ENCODE measurements at places on chromosomes 16 and 17.
A peak's percentile ranks its signal among the peaks of the same experiment; 100 is the strongest.

- no peak for DNase-seq
Observed at GRCh38 chr17:45826919-45827588, 17.6 kb upstream of the SPPL2C start.

- DNase-seq = no peak
Observed at GRCh38 chr17:6787081-6787693, 11.2 kb downstream of the FBXO39 start.

- DNase-seq = no peak
Observed at GRCh38 chr16:8854298-8854948, 14.4 kb downstream of the CARHSP1 start.

DNA sequence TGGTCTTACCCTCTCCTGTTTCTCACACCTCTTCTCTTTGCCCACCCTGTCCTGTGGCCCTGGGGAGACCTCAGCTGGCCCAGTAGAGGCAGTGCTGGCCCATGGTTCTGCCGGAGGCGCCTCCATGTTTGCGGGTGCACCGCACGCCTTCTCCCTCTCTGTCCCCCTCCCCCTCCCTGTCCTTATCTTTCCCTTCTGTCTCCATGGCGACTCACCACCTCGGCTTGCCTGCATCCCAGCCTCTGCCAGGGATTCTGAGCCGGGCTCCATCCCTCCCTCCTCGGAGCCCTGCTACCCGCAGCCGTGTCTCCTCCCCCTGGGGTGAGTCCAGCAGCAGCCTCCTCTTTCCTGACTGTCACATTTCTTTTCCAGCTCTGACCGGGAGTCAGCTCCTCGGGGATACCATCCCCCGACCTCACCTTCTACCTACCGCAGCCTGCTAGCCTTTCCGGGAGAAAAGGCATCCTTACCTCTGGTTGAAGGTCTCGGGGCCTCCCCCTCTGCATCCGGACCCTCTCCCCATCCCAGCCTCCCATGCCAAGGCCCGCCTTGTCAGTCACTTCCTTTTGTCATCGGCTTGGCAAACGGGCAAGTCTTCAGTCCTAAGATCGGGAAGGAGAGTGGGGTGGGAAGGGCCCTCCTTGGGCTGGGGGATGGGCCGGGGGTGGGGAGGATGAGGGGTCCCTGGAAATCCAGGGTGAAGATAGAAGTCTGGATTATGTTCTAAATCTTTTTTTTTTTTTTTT is at the start of gene RNF112:
TSS of gene RNF112 (plus strand) at position 358 of the 746 bp plus-strand sequence. CDS start at position 535, 177 bp downstream.
- peak; percentile 72 for DNase-seq

DNA sequence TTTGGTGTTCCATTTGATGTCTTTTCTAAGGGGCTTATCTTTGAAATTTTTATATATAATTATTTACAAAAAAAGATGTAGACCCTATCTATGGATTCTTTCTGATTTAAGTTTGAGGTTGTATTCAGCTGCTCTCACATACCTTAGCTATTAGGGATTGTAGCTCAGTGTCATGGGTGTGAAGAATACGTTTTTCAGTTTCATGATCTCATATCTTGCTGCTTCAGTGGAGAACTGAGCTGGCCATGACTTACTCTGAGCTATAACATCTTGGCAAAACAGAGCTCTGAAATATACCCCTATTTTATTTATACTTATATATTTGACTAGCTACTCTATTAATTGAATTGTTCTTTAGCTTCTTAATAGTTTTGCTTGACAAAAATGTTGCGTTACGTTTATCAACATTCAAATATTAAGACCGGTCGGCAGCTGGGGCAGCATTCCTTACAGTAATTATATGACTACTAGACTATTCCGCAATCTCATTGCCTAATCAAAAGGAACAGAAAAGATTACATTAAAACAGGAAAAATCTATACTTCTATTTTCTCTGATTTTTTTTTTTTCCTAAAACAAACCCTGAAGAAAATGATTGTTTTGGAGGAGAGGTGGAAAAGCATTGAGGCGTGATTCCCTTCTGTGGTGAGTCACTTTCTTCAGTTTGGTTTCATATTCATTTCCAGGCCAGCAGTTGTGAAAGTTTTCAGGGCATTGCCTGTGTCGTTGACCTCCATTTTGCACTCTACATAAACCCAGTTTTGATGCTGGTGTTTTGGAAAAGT is 24.1 kb upstream of the KRT24 start:
- no peak for DNase-seq

DNA sequence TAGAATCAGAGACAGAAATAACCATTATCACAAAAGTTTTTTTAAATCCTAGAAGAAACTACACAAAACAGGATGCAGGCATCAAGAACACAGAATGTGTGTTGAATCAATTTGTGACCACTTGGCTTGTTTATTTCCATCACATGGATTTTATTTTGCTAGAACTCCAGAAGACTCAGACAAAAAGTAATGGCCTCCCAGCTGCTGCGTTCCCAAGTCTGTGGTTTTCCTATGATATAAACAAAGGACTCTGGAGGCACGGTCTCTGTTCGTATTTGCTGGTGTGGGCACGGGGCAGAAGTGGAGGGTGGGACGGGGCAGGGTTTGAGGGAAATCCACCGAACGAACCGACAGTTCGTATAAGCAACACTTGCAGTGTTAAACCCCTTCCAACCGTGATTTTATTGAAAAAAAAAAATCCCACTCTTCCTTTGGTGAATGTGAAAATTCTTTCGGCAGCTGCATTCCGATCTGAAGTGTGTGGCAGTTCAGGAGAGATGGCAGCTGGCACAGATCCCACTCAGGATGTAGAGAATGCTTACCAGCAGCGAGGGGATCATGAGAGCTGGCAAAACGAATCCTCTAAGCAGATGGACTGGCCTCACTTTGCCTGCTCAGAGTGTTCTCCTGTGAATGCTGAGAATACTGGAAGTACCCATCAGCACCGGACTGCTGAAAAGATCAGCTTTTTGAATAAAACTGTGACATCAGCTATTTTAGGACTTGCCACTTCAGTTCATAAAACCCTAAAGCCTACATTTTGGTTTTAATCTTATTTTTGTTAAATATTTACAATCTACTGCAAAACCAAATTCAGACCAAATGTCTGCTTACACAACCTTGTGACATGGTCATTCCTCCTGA is 165.2 kb downstream of the VPS53 start:
- no peak for DNase-seq

DNA sequence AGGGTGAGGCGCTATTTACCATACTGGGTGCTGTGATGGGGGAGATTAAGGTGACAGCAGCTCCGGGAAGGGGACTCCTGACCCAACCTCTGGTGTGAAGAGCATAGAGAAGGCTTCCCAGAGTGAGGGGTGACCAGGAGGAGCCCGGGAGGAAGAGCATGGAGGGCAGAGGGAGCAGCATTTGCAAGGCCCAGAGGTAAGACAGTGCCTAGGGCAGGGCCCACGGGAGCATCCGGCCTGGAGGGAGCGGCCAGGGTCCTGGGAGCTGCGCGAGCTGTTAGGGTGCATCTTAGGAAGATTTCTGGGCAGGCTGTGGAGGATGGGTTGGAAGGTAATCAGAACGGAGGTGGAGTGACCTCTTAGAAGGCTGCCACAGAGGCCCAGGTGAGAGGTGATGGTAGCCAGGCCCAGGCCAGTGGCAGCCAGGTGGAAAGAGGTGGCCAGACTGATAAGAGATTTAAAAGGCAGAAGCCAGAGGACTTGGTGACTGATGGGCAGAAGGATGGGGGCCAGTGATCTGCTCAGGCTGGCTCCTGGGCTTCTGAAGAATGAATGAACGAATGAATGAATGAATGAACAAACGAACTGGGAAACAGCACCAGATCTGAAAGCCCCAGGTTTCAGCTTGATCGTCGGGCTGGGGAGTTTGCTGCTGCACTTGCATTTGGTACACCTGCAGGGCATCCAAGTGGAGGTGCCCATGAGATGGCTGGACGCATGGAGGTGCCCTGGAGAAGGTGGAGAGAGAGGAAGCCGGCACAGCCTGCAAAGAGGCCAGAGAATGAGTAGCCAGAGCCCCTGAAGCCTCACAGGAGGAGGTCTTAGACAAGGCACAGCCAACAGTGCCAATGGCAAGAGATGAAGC is 13.0 kb upstream of the TMEM92 start:
- no peak for DNase-seq

GRCh38 chr16:74775255-74775654 is 635 bp upstream of the FA2H start:
- no peak for DNase-seq

GRCh38 chr17:13484020-13484419 is 117.7 kb downstream of the HS3ST3A1 start:
- no peak for DNase-seq

GRCh38 chr17:43006639-43007551 is at the start of gene IFI35:
IFI35 (plus strand) TSS chr17:43006784; CDS start chr17:43006948, 164 bp downstream.
- DNase-seq = peak; percentile 80

- peak; percentile 81 for DNase-seq
Observed at GRCh38 chr17:66123163-66123562, 68.8 kb downstream of the CEP112 start.

DNA sequence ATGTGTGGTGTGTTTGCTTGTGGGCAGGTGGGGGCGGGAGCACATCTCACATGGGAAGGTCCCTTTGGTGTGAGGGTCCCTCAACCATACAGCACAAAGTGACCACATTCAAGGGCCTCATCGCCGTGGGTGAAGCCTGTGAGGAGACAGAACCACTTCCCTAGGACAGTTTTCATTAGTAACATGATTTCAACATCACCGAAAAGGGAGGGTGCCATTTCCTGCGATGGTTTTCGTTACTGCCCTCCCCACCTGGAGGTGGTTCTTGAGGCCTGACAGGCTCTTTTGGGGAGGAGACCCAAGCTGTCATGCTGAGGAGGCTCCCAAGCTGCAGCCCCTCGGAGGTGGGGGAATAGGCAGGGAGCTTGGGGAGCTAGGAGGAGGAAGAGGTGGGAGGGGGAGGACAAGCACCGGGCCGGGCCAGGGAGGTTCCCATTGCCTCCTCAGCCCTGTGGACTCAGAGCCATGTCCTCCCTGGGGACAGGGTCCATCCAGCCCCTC is 9.5 kb downstream of the CD300LB start:
- no peak for DNase-seq

DNA sequence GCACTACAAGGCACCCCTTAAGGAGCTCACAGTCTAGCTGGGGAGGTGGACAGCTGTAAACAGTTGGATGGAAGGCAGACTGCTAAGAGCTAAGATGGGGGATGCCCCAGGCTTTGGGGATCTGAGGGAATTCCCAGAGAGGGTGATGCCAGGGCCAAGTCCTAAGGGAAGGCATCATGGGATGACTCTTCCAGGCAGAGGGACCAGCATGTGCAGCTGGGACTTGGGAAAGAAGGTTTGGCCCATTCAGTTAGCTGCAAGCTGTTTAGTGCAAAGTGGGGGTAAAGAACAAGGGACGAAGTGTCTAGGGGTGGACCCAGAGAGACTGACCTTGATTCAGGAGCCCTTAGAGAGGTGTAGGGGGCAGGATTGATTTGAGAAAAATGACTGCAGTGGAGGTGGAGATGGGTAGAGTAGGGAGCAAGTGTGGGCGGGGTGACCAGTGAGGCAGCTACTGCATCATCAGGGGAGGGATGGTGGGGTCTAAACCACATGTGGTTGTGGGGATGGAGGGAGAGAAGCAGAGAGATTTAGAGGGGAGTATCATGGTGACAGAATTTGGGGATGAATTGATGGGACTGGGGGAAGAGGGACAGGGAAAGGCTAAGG is 27.1 kb upstream of the PHF12 start:
- DNase-seq = no peak

GRCh38 chr16:17926866-17927399 is 409.6 kb downstream of the NPIPA8 start:
- DNase-seq = peak; percentile 3

GRCh38 chr17:57424777-57425188 is 168.5 kb downstream of the MSI2 start:
- peak; percentile 57 for DNase-seq

DNA sequence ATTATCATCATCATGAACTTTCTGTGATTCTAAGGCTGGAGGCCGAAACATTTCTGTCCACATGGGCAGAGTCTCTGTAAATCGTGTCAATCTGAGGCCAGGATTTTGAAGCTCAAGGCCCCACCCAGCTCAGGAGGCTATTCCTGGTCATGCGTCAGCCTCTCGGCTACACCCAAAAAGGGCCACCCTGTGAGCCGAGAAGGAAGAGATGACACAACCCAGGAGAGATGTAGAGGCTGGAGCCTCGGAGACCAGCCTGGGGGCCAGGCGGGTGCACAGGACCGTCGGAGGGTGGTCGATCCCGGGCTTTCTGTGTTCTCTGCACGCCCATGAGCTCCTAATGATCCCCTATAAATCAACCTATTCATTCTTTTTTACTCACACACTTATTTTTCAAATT is 1.1 kb upstream of the CACNG1 start:
- DNase-seq = no peak

DNA sequence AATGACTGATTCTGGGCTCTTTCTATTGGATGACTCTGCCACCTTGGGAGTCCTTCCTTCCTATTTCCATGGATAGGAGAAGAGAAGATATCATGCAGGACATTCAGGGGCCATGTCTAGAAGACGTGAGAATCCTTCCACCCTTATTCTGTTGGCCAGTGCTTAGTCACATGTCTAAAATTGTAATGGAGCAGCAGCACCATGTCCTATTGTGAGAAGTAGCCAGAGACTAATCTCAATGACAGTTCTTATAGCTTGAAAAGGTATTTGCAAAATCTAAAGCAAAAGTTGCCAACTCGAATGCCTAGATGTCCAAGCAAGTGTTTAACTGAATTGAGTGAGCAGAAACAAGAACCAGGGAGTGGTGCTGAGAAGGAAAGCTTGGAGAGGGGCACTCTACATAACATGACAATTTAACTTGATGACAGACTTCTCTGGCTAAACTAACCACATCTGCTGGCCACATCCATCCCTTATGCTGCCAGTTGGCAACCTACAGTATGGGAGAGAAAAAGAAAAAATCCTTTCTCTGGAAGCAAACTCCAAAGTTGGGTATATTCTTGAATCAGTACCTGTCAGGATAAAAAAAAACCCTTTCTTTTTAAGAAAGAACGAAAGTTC is 225.7 kb downstream of the CDH13 start:
- DNase-seq = no peak

- DNase-seq = peak; percentile 26
Observed at GRCh38 chr16:4081047-4081446, 35.2 kb downstream of the ADCY9 start.

DNA sequence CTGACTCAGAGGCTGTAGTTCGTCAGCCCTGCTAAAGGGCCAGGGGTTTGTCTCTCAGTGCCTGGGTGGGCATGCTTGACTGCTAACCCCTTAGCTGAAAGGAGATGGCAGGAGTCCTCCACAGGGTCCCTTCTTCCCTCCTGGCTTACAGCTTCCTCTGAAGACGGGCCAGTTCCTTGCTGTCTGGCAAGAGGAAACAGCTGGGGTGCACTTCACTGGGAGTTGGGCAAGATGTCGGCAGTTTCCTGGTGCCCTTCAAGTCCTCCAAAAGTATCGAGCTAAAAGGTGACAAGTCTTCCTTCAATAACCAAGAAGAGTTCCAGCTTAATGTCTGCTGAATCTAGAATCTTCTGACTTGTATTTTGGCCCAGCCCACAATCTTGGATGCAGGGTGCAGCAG is 23.4 kb downstream of the NUP85 start:
- DNase-seq = no peak

GRCh38 chr16:80100846-80101451 is 439.8 kb upstream of the DYNLRB2 start:
- no peak for DNase-seq

- DNase-seq = no peak
Observed at GRCh38 chr17:80414508-80414802, 512 bp upstream of the ENDOV start.

- DNase-seq = no peak
Observed at GRCh38 chr16:17724242-17724898, 253.6 kb upstream of the XYLT1 start.

GRCh38 chr17:65173284-65173793 is 36.2 kb downstream of the RGS9 start:
- DNase-seq = peak; percentile 39

- DNase-seq = no peak
Observed at GRCh38 chr16:54412777-54413455, 126.3 kb upstream of the IRX3 start.

Data from mesendoderm (in vitro differentiated cells).